Trophoblast cell (in vitro differentiated cells and primary cell): ENCODE measurements at places on chromosomes 5 and 9.
A peak's percentile ranks its signal among the peaks of the same experiment; 100 is the strongest.

DNA sequence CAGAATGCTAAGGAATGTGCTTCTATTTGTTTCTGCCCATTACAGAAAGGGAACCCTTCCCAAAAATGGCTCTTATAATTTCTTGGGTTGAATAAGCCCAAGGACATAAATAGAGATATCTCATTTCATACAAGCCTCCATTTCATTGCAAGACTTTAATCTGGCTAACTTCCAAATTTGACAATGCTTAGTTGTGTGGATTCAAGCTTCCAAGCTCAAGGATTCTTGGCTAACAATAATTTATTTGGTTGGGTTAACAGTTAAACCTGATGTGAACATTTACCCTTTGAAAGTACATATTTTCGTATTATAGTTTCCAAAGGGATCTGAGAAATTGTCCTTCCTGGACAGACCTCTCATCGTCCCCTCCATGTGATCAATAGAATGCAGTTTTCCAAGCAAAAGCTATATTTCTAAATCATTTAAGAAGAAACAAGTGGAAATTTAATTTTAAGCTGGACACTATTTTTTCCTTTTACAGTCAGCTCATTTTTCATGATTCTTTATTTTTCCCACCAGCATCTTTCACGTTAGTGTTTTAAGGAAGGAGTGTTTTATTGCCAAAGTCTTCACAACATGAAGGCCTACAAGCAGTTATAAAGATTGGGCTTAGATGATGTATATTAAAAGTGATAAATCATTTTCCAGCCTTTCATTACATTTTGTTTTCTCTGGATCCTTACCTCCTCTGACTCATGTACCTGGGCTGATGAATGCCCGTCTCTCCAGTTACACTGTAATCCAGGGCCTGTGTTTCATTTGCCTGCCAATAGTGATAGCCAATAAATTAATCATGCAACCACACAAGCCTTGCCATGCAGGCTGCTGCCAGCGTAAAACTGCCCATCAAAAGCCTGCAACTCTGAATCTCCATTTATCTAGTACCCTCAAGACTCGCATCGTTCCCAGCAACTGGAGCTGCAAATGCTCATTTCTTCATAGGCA lies 176.7 kb downstream of the NTRK2 start:
- no peak for DNase-seq

- no peak for DNase-seq
Observed at GRCh38 chr9:14822666-14823065, 87.6 kb downstream of the FREM1 start.

DNA sequence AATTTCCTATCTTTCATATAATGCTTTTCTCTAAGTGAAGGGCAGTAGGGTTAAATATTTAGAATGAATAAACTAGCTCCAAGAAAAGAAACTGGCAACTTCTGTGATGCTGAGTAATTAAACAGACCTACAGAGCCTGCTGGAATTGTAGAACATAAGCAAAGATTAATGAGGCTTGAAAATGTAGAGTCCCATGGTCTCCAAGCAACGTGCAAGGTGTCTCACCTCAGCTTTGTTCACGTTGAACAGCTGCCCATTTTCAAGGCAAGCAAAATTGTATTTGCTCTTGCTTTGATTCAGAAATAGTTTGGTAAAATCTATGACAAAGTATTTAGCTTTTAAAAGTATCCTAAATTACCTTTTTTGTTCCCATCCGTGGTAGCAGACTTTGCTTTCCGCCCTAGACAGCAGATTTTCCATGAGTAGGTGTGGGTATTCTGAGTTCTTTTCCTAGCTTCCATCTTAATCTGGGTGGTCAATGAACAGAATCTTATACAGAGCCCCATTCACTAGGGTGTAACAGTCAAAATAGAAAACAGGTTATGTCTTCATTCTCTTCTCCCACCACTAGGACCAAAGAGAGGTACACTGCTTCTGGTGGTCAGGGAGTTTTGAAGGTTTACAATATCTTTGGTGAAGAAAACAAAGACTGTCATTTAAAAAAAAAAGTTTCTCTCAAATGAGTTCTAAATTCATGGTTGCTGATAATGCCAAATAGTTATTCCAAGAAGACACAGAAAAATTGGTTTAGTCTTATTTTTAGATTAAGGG lies 52.1 kb upstream of the TYRP1 start:
- no peak for DNase-seq

GRCh38 chr9:83956086-83956435 lies 24.0 kb downstream of the HNRNPK start:
- DNase-seq, result peak; percentile 42

GRCh38 chr9:136570191-136570845 lies 24.5 kb upstream of the NOTCH1 start:
- no peak for DNase-seq

DNA sequence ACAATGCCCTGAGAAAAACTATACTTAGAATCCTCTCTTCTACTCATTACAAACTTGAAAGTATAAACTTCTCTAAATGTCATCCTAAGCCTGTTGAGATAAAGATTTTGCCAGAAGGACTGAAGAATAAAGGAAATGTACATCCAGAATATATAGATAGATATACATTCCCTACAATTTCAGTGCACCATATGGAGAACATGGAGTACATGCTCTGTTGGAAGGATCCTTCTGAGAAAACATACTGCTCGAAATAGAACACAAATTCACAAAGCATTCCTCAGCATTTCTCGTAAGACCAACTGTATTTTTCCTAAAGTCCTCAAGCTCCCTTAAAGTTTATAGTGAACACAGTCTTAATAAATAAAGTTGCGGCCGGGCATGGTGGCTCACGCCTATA lies 69.7 kb upstream of the RASA1 start:
- no peak for DNase-seq

DNA sequence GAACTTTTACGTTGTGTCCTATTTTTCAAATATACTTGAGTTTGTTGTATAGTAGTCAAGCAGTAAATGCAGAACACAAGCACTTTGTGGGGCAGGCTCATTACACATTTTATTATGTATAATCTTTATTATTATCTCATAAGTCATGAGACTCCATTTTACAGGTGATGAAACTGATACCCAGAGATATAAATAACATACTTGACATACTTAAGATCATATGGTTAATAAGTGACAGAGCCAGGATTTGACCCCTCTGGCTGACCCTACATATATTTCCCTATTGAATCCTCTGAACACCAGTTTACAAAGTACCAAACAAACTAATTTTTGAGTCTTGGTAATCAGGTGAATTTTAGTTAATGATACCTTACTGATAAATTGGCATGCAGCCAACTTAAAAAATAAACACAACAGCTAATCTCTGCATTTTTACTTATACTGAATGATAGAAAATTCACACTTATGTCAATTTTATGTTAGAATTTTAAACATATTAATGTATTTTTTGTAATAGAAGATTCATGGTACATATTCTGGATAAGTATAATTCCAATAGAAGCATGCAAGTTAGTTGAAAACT lies 305.0 kb upstream of the MEF2C start:
- DNase-seq, result no peak

GRCh38 chr5:59819806-59820205 lies 73.7 kb downstream of the PDE4D start:
- DNase-seq, result no peak

DNA sequence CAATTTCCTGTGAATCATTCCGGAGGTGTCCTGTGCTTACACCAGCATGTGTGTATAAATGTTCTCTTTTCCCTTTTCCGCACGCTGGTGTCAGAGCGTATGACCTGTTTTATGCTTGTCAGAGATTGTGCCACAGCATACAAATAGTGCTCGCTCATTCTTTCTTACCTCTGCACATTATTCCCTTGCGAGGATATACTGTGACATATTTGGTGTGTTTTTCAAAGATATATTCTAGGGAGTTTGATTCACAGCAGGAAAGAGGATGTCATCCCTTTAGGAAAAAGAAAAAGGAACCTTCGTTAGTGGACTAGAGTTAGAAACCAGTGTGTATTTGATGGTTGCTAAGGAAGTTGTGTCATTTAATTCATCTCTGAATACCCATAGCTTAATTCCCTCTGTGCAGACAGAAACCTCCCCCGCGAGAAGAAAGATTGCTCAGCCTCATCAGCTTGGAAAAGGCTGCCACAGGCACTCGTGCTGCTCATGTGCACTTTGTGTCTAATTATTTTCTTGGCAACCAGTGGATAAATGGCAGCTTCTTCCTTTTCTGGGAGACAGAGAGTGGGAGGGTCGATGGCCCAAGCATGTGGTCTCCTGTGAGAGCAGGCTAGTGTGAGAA lies 14.7 kb upstream of the CCIN start:
- peak; percentile 47 for DNase-seq

GRCh38 chr9:105475302-105475701 lies 27.5 kb downstream of the FSD1L start:
- no peak for DNase-seq

DNA sequence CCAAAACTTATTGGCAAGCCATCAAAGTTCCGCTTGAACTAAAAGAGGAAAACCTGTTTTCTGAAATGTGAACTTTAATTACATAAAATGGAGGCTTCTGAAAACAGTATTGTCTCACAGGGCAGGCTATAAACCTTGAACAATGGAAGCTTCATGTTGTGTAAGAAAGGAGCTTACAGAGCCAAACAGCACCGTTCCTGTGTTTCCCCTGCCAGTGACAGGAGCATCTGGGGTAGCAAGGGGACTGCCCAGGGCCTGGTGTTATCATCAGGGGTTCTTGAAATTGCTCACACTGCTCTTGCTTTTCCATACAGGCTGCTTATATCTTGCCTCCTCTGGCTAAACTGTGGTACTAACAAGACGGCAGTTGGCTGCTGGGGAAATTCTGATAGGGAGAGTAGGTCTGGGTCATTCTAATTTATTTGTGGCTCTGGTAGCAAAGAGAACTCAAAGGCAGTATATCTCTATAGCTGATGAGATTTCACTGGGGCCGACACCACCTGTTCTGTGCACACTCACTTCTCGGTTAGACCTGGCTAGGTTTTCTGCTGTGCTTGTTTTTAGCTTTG lies 40.4 kb downstream of the BASP1 start:
- no peak for DNase-seq

DNA sequence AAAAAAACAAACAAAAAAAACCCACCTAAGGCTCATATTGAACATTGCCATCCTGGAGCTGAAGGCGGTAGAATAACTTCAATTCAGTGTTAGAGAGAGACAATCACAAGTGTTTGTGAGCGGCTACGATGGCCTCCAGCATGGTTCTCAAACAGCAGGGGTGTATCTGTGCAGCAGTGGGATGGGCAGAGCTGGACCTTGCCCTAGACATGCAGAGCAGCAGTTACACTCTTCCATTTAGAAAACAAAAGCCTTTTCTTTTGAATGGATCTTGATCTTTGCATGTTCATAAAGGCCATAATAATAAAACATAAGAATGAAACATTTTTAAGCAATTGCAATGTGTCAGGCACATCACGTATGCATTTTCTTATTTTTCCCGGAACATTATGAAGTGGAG lies 50.3 kb downstream of the ARHGAP26 start:
- DNase-seq, result no peak

DNA sequence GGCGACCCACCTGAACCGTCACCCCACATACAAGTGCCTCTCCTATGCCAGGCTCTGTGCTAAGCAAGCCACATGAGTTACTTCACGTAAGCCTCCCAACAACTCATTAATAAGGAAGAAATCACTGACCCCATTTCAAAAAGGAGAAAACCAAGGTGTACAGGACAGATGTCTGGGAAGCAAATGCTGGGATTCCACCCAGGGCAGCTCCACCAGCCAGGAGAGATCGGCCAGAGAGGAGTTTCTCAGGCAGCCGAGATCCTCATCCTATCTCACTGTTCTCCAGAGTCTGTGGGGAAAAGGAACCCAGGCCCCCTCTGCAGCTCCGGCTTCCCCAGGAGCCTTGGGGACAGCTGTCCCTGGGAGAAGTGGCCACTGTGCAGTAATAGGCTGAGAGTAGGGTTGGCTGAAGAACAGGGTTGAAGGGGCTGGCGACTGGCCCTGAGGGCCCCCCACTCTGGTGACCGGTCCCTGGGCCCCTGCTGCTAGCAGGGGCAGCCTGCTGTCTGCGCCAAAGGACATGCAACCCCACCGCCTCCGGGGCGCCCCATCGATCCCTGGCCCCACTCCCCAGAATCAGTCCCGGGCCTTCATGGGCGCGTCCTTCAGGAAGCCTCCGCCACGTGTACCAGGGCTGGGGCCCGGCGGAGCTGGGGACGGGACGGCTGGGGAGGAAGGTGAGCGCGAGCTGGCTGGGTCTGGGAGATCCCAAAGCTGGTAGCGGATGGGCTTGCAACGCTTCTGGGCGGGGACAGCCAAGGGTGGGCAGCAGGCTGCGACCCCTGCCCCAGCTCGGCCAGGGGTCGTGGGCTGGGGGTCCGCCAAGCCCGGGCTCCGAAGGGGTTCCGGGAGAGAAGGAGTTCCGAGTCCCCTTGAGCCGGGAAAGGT lies 44.1 kb upstream of the STXBP1 start:
- DNase-seq, result no peak

DNA sequence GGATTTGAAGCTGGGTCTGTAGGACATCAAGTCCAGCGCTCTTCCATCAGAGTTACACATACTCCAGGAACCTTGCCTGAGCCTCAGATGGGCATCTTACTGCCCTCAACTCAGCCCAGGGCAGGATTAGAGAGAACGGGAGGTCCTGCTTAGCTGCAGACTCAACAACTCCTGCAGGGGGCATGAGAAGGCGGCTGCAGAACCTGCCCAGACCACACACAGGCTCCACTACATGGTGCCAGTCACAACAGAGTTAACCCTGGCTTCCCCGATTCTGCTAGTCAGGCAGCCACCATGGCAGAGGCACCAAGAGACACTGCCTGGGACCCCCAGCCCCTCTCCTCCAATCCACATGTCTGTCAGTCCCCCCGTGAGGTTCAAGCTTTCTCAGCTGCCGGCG lies 23.9 kb upstream of the CPLX2 start:
- DNase-seq, result no peak

- DNase-seq, result no peak
Observed at GRCh38 chr9:27482709-27483108, 41.4 kb upstream of the IFNK start.

GRCh38 chr5:32865475-32865874 lies 154.4 kb downstream of the NPR3 start:
- no peak for DNase-seq

GRCh38 chr5:34511915-34512314 lies 144.2 kb upstream of the RAI14 start:
- DNase-seq, result no peak
